ENCODE measurements at places on chromosomes 1 and 21.

DNA sequence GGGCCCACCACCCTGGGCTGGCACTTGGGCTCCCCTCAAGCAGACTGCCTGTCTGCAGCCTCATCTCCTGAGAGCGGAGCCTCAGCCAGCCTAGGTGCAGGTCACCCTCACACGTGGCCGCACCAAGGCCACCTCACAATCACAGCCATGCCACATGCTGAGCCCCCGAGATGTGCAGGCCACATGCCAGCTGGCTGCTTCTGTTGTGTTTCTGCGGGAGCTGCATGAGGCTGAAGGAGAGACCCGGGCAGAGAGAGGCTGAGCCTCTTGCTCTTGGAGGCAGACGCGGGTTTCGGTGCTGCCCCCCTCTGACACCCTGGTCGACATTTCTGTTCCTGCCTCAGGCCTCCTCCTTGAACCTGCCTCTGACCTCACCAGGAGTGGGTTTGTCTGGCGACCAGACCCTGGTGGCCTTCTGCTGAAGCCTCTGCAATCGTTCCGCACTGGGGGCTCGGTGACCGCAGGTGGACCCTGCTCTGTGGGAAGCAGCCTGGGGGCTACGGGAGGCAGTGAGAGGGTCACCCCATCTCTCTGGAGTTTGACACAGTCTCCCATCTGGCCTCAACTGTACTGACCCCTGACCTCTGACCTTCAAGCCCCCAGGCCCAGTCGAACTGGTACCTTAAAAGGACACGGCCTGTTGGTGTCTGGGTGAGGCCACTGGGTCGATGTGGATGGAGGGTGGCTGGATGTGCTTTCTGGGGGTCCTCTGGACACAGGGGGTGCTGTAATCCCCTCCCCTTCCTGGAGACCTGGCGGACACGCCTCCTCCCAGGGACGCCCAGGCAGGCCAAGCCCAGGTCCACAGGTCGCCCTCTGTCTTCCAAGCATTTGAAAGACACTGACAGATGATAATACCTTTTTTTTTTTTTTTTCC lies 13.0 kb upstream of the C1orf174 start:
- no peak for DNase-seq

DNA sequence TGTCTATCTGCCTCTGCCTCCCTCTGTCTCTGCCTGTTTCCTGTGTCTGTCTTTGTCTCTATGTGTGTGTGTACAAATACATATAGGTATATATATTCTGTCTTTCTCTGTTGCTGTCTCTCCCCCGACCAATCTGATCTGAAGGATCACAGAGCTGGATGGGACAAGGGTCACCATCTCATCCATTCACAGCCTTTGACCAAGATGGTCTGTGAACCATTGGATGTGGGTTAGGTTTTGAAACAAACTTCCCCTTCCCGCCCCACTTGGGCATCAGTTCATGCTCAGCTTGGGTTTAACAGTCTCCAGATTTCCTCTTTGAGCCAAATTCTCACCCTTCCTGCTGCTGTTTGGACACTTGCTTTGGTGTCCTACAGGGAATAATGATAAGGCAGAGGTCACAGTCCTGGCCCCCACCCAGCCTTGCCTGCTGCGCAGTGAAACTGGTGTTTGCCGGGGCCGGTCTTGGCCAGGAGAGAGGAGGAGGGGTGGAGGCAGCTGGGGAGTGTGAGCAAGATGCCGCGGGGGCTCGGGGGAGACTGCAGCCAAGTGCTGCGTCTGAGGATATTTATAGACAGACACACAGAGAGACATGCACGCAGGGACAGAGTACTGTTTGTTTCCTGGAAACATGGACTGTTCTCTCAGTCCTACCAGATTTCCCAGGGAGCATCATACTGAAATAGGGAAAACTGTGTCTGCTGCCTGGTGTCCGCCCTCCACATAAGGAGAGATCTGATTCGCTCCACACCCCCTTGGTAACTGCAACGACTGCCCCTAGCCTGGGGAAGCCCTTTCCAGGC lies 27.0 kb upstream of the BTG2 start:
- DNase-seq = peak; percentile 12

DNA sequence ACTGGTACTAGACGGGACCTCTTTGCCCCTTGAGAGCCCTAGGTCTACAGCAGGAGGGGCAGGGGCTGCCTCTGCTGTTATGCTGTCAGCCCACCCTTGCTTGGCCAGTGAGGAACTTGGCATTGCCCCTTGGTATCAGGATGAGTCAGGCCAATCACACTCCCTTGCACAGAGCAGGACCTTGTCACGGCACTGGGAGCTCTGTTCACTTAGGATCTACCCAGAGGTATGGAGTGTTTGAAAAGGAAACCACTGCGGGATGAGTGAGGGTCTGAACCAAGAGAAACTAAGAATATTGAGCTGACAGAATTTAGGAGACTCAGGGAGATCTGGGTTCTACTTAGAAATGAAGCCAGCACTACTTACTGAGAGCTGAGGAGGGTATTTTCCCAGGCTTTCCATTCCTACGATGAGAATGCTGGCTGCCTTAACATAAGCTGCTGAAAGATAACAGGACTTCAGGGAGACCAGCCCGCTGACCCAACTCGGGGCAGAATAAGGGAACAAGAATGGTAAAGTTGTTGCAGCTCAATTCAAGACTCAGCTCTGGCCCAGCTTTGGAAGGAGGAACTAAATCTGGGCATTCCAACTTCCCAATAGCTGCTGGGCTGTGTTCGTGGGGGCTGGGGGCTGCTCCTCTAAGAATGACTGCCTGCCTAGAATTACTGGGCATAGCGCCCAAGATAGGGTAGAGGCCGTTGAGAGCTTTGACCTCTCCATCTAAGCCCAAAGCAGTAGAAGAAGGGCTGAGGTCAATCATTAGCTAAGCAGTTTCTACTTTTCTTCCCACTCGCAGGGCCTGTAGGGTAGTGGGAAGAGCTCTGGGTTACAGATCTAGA lies 1.5 kb downstream of the FABP3 start:
- DNase-seq = no peak

- DNase-seq = no peak
These were observed 64.3 kb downstream of the BCL9 start for GRCh38 chr1:147605591-147605990.

Measured in NCI-H774 (cell line).